ENCODE measurements at places on chromosomes 16 and 17.
A peak's percentile ranks its signal among the peaks of the same experiment; 100 is the strongest.

GRCh38 chr17:58239987-58240386, 1.6 kb downstream of the LPO start:
- no peak for DNase-seq

DNA sequence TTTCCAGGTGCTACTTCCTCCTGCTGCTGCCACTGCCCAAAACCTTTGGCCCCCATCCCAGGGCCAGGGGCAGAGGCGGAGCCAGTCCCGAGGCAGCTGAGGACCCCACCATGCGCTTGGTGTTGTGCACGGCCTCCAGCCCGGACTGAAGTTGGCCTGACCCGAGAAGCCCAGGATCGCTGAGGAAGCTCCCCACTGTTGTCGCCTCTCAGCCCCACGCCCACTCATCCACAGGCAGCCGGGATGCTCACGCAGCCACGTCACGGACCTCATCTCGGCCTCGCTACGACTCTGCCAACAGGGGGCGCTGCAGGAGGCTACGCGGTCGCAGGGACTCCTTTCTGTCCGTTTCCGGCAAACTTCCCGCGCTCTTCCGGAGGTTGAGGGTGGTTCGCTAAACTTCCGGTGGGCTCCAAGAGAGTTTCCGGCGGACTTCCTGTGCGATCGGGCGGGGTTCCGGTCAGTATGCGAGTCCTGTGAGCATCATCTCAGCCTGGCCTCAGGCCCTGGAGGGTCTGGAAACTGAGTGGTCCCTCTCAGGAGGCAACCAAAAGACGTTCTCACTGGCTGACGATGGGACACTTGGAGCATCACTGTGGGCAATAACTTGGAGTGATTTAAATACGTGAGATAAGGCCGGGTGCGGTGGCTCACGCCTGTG, 12.4 kb downstream of the ZG16B start:
- DNase-seq = peak; percentile 85

DNA sequence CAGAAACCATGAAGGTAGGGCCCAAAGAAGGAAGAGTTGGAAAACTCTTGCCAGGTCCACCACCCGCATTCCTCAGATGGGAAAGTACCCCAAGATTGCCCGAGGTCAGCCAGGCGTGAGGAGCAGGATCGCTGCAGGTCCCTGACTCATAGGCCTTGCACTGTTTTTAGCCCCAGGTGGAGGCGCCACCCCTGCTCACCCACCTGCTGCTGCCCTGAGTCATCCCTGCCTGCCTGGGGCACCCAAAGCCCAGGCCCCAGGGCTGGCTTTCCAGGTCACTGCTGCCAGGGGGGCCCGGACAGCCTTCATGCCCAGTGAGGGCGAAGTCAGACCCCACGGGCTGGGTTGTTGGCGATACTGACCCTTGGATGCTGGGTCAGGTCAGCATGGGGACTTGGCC, 100.9 kb downstream of the AMFR start:
- DNase-seq = no peak

GRCh38 chr17:21005367-21005766, 37.4 kb downstream of the USP22 start:
- DNase-seq = no peak

- no peak for DNase-seq
These were observed 469.3 kb downstream of the TOX3 start for GRCh38 chr16:52077607-52078006.

DNA sequence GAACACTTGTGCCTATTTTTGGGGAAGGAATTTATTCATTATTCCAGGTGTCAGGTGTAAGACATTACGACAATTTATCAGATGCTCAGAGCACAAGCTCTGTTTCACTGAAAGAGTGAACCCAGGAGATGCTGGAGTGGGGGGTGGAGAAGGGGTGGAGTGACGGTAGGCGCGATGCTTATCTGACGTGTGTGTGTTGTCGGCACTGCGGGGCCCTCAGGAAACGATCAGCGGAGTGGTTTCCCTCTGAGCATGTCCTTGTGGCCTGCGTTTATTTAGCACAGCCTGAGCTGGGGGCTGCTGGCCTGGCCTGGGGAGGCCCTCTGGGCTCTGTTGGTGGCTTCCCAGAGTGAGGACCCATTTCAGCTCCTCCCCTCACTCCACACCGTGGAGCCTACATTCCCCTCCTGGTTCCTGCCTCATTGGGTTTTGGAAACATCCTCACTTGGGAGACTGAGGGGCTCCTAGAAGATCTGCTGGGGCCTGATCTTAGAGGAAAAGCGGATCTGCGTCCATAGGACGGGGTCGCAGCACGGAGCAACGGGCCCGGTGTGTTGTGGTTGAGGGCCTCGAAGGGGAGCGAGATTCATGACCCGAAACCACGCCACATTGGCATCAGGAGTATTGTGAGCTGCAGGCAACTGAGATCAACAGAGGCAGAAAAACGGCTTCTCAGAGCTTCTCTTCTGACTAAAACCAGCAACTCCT, 19.0 kb upstream of the GNG13 start:
- DNase-seq = peak; percentile 67

GRCh38 chr16:20314575-20314974, 12.7 kb downstream of the GP2 start:
- DNase-seq = no peak

- DNase-seq = peak; percentile 32
These were observed 25.6 kb downstream of the IL21R start for GRCh38 chr16:27427538-27427937.

- no peak for DNase-seq
These were observed 1144.4 kb upstream of the GOT2 start for GRCh38 chr16:59878479-59878878.
